ENCODE measurements at places on chromosomes 2 and 18.

GRCh38 chr2:20998972-20999905 lies 44.6 kb downstream of the APOB start:
- no peak for DNase-seq

- DNase-seq = no peak
Observed at GRCh38 chr18:48330016-48330991, 78.9 kb downstream of the ZBTB7C start.

DNA sequence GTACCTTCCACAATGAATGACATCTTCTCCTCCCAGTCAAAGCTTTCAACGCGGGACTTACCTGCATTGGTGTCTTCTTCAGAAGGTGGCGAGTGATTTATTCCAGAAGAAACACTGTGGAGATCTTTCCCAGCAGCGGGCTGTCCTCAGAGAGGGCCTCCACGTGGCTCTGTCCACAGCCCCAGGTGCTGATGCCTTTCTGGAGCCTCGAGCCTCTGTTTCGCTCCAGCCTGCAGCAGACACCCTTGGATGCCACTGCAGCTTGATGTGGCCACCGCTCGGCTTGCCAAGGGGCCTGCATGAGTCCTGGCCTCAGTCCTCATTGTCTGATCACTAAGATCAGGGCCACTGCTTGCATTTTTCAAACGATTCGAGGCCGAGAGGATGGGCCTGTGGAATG lies 46.6 kb upstream of the GALR1 start:
- DNase-seq = no peak

DNA sequence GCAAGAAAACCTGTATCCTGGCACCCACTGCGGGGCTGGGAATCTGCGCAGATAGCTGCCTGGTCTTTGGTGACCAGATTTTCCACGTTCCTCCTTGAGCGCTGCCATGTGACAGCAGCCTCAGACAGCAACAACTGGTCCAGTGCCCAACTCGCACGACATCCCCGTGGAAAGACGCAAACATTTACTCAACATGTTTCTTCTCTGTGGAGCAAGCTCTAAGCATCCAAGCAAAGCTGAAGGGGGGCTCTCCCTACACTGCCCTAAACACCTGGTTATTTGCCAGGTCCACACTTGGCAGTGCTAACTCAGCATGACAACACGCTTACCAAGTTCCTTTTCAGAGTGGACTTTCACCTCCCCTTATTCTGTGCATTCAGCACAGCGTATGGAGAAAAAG lies 11.3 kb downstream of the ZNF516 start:
- no peak for DNase-seq

GRCh38 chr18:3623769-3624545 lies 174.0 kb downstream of the TGIF1 start:
- DNase-seq = peak; percentile 33

DNA sequence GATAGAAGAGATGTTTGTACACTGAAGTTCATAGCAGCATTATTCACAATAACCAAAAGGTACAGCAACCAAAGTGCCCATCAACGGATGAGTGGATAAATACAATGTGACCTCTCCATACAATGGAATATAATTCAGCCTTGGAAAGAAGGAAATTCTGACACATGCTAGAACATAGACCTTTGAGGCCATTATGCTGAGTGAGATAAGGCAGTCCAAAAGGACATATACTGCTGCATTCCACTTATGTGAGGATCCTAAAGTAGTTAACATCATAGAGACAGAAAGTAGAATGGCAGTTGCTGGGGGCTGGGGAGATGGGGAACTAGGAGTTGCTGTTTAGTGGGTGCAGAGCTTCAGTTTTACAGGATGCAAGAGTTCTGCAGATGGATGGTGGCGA lies 38.2 kb upstream of the GLI2 start:
- no peak for DNase-seq

Data from stimulated activated CD4-positive, alpha-beta T cell treated with anti-CD3 and anti-CD28 coated beads, Interleukin-2, amount 100 ng/mL, for 24 hours (primary cell).